ENCODE measurements at places on chromosomes 2 and 18.

GRCh38 chr18:45672637-45673036, 51.3 kb upstream of the SLC14A1 start:
- no peak for DNase-seq

DNA sequence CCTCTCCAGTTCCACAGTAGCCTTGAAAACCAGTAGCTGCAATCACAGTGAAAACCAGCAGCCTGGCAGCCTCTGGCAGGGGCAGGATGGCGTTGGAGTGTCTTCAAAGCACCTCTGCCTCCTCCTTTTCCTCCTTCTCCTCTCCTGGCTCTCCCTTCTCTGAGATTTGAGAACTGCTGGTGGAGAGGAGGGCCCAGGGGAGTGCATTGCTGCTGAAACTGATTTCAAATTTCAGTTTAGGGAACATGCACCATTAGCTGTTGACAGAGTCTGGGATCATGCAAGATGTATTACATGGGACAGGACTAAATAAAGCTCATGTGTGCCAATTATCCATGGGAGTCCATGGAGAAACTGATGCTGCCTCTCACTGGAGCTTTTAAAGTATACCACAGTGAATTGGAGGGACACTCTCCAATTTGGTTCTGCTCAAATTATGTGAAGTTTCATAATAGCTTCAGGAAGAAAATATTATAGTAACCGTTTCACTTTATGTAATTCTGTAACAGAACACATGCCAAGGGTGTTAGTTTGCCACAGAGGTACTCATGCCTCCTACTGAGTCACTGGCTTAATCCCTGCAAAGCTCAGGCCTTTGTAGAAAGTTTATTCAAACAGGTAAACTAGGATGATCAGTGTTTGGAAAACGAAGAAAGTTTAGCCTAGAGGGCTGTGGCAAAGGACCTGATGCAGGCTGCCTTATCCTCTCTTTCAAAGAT, 146.1 kb downstream of the PRPF40A start:
- DNase-seq = no peak

DNA sequence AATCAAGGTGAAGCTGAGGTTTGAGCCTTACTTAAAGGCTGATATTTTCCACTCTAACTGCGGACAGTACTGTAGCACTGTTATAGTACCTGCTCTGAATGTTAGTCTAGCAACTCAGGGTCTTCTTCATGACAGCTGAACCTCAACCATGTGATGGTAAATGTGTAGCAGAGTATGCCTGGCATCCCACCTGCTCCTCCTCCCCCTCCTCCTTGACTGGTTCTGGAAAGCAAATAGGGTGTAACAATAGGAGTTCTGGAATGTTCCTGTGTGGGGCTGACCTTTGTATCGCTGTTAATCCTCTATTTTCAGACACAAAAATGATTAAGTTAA, 447 bp upstream of the CCL20 start:
- no peak for DNase-seq

DNA sequence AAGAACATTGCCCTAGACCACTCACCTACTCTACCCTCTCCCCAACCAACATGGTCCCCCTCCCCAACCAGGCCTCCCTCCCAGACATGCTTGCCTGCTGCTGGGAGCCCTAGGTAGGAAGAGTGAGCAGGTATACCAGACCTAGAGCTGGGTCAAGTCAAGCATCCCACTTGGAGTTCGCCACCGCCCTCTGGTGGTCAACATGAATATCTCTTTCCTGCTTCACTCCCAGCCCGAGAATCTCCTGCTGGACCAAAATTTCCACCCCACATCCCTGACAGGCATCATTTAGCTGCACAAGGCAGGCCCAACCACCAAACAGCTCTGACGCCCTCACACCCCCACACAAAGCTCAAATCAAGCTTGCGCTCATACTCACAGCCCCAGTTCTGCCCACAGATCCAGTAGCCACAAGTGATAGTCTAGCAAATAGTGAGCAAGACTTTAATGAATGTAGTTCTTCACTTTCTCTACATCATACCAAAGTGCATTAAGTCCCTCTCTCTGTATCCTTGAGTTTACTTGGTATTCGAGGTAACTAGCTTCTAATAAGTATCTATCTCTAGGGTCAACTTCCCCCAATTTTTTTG, 116.0 kb downstream of the TNS1 start:
- peak; percentile 16 for DNase-seq

GRCh38 chr2:149872041-149872440, 284.5 kb upstream of the MMADHC start:
- DNase-seq = no peak

DNA sequence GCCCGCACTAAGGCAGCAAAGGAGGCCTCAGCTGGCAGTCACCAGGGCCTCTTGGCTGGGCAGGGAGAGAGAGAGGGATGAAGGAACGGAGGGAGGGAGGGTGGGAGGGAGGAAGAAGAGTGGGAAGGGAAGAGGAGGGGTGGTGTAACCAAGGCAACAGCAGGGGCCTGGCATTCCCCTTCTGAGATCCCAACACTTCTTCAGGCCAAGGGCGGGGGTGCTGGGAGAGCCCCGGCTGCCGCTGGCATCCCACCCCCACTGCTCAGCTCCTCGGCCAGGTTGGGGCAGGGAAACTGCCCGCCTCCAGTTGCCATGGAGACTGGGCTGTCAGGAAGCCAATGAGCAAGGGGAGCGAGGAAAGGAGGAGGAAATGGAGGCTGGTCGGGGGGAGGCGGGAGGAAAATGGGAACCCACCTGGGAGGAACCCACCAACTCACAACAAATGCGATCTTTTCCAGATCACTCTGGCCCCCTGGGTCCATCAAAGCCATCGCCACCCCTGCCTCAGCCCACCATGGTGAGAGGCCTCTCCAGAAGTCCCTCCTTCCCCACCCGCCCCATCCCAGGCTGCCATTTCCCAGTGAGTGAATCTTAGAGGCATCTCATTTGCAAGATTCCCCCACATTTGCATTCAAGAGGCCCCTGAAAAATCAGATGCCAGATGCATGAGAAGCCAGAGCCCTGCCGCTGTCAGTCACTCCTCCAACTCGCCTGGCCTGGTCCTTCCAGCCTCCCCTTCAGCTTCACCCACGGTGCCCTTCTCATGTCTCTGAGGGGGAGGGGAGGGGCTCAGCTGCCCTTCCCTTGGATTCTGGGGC, 12.4 kb downstream of the SH2D6 start:
- DNase-seq = no peak

DNA sequence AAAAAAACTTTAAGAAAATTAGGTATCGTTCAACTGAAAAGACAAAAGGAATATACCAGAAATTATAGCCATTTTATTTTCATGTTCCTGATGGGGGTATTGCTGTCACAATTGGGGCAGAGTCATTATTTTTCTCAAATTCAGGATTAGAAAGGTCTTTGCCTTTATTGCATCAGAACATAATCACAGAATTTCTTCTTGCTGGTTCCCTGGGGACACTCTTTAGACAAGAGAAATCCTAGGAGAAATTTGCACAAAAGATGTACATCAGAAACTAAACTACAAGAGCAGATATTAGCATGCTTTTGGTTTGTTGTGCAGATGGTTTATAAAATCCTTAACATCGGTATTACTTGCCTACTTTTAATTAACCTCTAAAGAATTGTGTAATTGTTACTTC, 103.2 kb downstream of the NCOA1 start:
- no peak for DNase-seq

GRCh38 chr18:54130177-54130576, 94.3 kb downstream of the MBD2 start:
- no peak for DNase-seq

DNA sequence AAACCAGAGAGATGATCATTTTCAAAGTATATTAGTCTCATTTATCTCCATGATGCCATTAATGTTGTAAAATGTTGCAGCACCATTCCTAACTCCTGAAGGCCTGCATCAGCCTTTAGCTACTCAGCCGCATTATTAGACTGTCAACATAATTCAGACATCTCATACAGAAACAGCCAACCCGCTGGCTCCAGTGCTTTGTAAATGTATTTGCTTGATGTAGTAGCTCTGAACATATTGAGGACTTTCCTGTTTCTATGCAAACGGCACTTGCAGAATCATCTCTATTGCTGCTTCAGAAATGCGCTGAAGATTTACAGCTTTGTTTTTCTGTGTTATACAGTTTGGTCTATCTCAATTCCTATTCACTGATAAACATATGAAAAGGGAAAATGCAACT, 372.2 kb downstream of the DSEL start:
- no peak for DNase-seq

DNA sequence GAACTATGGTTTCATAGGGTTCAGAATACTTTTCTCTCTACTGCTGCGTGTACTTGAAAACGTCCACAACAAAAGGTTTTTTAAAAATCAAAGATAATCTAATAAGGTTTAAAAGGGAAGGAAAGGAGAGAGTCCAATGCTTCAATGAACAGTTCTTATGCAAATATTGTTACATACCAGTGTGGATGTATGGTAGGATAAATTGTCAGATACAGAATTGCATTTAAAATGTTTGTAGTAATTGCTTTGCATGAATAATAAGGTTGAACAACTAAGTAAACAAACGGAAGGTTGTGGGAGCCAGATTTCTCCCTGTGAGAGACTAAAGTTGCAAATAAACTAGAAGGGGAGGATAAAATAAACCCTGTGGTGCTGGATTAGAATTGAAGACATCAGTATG, 53.8 kb upstream of the RBBP8 start:
- no peak for DNase-seq

DNA sequence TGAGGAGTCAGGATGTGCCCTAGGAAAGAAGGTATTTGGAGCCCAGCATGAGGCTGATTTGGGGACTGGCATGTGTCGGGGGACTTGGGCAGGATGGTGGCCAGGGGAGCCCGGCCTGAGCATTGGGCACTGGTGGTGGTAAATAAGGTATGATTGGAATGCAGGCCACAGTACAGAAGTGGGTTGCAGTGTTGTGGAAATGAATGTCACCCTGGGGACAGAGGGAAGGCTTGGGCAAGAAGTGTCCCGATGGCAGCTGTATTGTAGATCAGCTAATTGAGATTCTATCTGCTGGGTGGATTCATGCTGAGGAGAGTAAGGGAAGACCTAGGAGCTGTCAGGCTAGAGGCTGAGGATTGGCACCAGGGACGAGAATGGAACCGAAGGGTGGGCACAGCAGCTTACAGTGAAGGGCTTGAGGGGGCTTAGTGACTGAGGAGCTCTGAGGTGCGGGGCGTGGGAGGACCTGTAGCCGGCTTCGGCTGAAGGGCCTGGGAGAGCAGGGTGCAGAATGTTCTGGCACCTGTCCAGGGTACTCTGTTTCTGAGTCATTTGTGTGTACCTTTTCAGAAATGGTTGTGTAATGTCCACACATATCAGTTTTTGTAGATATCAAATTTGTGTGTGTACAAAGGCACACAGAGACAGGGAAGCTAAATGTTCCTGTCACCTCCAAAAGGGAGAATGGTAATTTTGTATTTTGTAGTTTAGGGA, 170.2 kb downstream of the PRKCE start:
- DNase-seq = no peak

DNA sequence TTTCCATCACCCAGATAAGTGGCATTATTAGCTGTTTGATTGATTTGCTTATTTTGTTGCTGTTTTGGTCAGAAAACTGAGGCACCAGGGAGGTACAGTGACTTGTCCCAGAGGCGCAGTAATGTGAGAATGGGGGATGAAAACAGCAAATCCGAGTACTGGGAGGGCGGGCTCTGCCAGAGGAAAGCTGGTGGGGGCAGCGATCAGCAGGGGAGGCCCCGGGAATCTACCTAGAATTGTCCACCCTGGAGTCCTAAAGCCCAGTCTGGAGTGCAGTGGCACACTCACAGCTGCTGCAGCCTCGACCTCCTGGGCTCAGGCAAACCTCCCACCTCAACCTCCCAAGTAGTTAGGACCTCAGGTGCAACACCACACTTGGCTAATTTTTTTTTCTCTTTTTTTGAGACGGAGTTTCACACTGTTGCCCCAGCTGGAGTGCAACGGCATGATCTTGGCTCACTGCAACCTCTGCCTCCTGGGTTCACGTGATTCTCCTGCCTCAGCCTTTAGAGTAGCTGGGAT, 17.0 kb upstream of the PTMA start:
- DNase-seq = no peak

DNA sequence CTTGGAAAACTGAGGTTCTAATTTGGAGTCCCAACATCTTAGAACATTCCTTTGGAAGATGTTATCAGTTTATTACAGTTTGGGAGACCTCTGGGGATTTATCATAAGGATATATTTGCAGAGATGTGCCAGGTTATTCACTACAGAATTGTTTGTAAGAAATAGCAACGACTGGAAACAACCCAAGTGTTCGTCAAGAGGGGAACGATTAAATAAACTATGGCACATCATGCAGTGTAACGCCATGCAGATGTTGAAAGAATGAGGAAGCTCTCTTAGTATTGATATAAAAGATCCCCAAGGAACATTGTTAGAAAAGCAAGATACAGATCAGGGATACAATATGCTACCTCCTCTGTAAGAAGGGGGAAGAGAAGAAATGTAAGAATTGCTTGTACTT, 210.6 kb downstream of the TMEM247 start:
- DNase-seq = no peak

- DNase-seq = no peak
These were observed 58.7 kb downstream of the CD226 start for GRCh38 chr18:69889009-69889408.

GRCh38 chr2:237074211-237074993, 11.3 kb upstream of the COPS8 start:
- DNase-seq = no peak

DNA sequence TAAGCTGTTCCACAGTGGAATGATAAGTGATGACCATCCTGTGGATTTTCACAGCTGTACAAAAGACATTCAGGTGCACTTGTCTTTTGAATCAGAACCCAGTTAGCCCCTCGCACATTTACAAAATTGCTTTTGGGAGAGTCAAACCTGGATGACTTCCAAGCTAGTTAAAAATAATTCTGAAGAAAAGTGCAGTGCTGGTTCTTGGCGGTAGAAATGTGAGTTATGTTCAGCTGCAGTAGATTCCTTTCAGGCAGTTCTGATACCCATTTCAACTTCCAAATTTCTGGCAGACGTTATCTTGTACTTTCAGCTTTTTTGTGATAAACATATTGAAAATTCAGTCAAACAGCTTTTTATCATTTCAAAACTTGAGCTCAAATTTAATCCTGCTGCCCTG, 324.7 kb downstream of the NRXN1 start:
- DNase-seq = no peak

DNA sequence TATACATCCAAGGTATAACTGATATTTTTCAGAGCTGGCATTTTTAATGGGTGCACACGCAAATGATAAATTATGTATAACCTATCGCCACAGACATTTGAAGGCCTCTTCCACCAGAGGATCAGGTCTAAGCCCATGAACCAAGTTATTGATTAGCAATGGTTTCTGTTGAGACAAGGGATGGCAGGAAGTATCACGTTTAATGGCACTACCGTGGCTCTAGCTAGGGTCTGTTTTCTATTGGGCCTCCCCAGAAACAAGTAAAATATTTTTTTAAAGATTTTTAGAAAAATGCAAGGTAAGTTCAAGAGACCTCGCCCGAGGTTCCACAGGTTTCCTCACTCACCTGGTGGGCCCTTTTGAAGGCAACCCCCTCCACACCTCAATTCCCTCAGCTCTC, 667 bp downstream of the GFPT1 start:
- no peak for DNase-seq

DNA sequence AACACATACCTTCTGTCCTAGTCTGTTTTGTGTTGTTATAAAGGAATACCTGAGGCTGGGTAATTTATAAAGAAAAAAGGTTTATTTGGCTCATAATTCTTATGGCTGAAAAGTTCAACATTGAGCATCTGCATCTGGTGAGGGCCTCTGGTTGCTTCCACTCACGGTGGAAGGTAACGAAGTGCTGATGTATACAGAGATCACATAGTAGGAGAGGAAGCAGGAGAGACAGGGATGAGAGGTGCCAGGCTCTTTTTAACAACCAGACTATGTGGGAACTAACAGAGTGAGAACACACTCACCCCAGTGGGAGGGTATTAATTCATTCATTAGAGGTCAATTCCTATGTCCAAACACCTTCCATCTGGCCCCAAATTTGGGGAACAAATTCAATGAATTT, 463.8 kb downstream of the DSC3 start:
- DNase-seq = no peak
